ENCODE measurements at places on chromosomes 11 and 22.

DNA sequence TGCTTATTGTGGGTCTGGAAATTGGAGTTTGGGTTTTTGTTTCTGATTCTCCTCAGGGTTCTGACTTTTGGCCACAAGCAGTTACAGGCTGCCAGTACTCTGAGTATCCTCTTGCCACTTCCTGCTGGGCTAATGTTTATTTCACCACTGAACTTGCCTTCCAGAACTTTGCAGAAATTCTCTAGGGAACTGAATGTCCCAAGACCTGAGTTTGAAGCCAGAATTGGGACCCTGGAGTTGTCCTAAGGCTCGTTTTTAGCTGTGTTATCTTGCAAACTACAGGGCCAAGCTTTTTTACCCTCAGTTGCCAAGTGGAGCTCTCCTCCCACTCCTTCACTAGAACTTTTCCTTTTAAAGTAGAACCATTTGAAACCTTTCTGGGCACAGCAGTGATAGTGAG, 89.9 kb downstream of the FAT3 start:
- no peak for DNase-seq

DNA sequence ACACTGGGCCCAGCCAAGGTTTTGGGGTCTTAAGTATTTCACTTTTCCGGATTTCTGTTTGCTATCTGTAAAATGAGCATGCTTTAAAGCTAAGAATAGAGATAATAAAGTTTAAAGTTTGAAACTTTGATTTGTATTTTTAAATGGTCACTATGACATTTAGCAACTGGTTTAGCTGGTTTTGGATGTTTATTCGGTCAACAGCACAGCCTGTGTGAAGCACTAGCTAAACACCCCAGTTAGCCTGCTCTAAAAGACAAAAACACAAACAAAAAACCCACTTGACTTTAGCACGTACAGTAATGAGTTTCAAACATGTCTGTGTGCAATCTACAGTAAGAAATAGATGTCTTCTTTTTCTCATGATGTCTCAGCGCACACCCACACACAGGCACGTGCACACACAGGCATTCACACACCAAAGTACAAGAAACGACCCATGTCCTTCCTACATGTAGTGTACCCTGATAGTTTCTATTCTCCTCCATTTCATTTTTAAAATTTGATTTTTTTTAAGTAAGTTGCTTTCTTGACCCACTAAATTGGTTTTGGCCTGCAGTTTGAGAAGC, 29.4 kb downstream of the SLC1A2 start:
- DNase-seq, result peak; percentile 55

DNA sequence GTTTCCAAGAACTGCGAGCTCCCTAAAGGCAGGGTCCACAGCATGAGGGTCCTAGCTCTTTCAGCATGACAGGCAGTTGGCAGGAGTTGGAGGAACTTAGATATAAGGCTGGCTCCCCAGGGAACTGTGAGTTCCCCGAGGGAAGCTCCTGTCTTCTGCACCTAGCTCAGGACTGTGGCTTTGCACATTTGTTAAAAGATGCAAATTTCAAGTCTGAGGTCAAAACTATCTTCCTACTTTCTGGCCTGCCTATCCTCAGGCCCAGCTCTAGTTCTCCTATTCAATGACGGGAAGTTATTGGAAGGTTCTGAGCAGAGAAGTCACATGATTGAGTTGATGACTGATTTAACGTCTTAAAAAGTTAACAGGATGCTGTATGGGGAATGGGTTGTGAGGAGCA, 11.7 kb upstream of the UCP3 start:
- DNase-seq, result no peak

DNA sequence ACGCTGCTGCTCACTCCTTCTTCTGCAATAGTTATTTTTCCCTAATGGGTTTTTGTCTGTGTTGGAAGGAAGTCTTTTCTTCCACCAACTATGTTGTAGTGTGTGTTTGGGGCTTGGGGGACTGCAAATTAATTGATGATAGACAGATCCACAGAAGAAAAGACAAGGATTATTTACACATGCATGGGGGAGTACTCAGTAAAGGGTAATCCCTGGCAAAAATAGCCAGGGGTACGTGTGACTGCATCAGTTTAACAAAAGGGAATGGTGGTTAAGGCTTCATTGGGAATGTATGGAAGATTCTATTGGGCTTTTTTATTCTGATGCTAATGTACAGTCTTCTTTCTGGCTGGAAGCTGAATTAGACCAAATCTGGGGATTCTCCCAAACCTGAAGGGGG, 20.2 kb upstream of the FEZ1 start:
- DNase-seq, result no peak

GRCh38 chr22:21698430-21699329, 32.9 kb downstream of the PPIL2 start:
- DNase-seq, result peak; percentile 43

DNA sequence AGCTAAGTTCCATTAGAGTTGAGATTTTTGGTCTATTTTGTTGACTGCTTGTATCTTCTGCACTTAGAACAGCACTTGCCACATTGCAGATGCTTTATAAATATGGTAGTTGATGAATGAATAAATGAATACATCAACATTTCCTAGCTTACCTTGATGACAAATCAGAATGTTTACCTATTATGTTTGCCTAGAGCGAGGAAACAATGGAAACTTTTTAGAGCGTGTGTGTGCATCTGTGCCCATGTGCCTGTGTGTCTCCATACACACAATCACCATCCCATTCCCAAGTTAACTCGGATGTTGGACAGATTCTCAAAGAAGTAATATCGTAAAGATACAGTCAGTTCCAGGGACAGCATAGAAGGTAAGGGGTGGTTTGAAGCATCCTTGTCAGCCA, 139.1 kb downstream of the DBX1 start:
- no peak for DNase-seq

DNA sequence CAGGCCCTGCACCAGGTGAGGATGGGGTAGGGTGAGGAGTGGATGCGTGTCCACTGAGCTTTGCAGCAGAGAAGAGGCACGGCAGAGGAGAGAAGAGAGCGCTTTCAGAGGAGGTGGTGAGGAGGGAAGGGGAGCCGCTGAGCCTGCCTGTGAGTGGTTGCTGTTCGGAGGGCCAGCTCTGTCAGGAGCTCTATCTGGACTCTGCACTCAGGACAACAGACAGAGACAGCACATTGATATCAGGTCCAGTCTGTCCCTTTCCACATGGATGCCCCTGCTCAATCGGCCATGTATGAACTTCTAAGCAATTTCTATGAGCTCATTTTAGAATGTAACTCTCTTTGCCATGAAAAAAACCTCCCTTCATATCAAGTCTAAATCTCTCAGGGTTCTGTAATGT, 158.6 kb downstream of the KIRREL3 start:
- DNase-seq, result no peak

DNA sequence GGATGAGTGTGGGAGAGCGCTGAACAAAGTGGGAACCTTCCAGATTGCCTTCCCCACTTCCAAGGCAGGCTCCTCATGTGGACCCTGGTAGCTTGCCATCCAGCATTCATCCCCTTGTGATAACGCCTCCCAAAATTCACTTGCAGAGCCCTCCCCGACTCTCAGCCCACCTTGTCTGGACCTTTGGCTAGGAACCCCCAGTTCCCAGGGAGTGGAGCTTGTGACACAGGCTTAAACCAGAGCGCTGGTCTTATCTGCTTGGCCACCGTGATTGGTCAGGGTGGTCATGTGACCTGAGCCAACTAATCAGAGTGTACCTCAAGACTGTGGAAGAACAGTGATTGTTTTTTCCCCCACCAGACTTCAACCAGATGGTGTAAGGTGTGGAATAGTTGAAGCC, 9.6 kb upstream of the SLC35C1 start:
- DNase-seq, result no peak

DNA sequence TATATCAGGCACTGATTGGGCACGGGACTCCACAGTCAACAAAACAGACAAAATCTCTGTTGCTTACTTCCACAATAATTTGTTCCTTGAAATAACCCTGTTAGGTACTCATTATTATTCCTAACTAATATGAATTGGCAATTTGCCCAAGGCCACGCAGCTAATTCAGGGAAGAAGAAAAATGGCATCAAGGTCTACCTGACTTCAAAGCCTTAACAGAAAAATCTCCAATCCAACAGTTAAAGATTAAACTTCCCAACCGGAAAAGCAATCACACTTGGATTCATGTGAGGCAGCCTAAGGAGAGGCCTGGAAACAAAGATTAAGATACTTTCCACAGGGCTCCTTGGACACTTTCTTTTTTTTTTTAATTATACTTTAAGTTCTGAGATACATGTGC, 68.9 kb downstream of the PRCP start:
- peak; percentile 23 for DNase-seq

- DNase-seq, result no peak
Measured at GRCh38 chr11:112318661-112319060, 58.0 kb upstream of the PLET1 start.

DNA sequence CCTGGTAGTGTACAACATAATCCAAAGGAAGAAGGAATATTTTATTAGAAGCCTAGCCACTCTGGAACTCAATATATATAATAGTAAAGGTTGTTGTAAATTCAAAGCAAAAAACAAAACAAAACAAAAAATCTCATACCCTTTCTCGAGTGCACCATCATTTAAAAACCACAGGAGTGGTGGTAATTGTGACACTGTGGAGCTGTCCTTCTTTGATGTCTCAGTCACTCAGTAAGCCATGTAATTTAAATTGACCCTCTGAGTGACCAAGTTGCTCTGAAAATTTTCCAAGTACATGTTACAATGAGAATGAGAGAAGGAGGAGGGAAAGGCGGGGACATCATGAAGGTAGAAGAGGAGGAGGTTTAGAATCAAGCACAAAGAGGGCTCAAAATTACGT, 6.6 kb downstream of the PRSS23 start:
- DNase-seq, result no peak

GRCh38 chr11:117438371-117439000, 110.8 kb downstream of the CEP164 start:
- DNase-seq, result no peak

- peak; percentile 78 for DNase-seq
Measured at GRCh38 chr11:94066901-94067429, 45.8 kb downstream of the HEPHL1 start.

DNA sequence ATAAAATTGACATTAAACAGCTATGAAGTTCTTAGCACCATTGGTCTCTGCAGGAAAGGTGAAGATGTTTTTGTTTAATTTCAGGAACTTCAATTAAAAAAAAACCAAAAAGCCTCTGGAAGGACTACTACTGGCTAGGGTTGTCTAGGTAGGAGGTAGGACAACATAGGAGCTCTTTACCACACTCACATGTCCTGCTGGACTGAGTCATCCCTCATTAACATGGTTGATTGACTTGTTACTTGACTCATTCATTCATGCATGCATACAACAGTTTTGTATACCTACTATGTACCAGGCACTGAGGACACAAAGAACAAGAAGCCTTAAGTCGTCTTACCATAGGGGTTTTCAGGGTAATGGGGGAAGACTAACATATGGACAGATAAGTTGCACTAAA, 216.9 kb upstream of the ARHGAP20 start:
- DNase-seq, result no peak

- no peak for DNase-seq
Measured at GRCh38 chr22:37812869-37813678, 5.3 kb downstream of the GCAT start.

- no peak for DNase-seq
Measured at GRCh38 chr22:48753752-48754517, 1073.7 kb downstream of the BRD1 start.

DNA sequence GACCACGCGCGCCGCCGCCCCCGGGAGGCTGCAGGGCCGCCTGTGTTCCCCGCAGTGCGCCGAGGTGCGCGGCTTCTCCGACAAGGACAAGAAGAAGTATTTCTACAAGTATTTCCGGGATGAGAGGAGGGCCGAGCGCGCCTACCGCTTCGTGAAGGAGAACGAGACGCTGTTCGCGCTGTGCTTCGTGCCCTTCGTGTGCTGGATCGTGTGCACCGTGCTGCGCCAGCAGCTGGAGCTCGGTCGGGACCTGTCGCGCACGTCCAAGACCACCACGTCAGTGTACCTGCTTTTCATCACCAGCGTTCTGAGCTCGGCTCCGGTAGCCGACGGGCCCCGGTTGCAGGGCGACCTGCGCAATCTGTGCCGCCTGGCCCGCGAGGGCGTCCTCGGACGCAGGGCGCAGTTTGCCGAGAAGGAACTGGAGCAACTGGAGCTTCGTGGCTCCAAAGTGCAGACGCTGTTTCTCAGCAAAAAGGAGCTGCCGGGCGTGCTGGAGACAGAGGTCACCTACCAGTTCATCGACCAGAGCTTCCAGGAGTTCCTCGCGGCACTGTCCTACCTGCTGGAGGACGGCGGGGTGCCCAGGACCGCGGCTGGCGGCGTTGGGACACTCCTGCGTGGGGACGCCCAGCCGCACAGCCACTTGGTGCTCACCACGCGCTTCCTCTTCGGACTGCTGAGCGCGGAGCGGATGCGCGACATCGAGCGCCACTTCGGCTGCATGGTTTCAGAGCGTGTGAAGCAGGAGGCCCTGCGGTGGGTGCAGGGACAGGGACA, 2.7 kb downstream of the NLRP6 start:
- no peak for DNase-seq

DNA sequence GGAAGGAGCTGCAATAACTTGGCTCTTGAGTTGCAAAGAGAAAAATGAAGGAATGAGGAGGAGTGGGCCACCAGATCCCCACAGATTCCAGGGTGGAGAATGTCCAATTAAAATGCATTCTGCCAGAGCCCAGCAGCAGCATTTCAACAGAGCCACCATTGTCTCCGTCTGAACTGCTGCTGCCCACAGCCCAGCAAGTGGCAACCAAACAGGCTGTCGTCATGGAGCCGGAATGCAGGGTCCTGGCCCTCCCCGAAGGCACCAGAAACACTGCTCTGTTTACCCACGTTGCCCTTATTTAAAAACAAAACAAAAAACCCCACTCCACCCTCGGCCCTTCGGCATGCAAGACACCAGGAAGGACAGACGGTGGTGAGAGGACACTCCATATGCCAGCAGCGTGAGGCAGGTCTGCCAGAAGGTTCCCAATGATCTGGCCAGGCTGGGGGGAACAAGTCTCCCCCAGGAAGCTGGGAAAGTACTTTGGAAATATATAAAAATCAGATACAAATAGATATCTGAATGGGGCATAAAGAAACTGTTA, 32.5 kb downstream of the PLEKHA7 start:
- DNase-seq, result peak; percentile 79
